ENCODE measurements at places on chromosomes 11 and 22.

- DNase-seq: no peak
These were observed 10.9 kb upstream of the MRPL23 start for GRCh38 chr11:1936072-1936780.

GRCh38 chr11:79173615-79174014 is 267.2 kb downstream of the TENM4 start:
- no peak for DNase-seq

DNA sequence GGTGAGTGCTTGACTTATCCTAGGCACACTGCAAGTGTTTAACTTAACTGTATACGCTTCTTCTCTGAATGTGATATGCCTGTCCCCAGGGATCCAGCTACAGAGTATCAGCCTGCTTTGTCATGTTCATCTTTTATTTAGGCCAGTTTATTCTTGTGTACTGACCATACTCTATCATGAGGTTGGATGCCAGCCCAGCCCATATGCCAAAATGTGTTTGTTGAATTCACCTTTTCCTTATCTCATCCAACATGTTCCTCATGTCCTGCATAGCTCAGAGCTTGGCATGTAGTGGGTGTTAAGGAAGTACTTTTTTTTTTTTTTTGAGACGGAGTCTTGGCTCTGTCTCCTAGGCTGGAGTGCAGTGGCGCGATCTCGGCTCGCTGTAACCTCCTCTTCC is 116.2 kb downstream of the NCAM1 start:
- DNase-seq: no peak

- no peak for DNase-seq
These were observed 549 bp upstream of the TCN1 start for GRCh38 chr11:59866836-59867235.

- no peak for DNase-seq
These were observed 199.0 kb upstream of the NECTIN1 start for GRCh38 chr11:119928047-119928446.

GRCh38 chr11:79241205-79241851 is 199.5 kb downstream of the TENM4 start:
- no peak for DNase-seq

GRCh38 chr11:134349109-134349801 is 17.5 kb downstream of the GLB1L2 start:
- DNase-seq: no peak

DNA sequence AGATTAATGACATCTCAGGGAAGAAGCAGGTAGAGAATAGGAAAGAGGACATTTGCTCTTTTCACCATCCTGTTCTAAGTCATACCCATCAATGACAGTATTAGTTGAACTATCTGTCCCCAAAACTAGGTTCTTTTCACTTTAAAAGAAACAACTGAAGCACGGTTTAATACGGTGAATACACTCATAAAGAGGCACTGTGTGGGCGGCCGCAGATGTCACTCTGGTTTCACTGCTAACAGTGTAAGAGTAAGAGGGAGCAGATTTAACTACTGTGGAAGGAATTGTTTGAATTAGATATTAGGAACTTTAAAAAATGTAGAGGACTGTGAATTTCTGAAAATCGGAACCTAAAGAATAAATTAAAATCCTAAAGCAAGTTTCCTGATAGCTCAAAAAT is 49.5 kb downstream of the VSIG10L2 start:
- no peak for DNase-seq

GRCh38 chr11:57776031-57776521 is 14.5 kb downstream of the CTNND1 start:
- DNase-seq: no peak

- DNase-seq: no peak
These were observed 4.4 kb downstream of the IFT27 start for GRCh38 chr22:36771356-36772063.

- no peak for DNase-seq
These were observed 206.4 kb upstream of the E2F8 start for GRCh38 chr11:19447150-19447566.

DNA sequence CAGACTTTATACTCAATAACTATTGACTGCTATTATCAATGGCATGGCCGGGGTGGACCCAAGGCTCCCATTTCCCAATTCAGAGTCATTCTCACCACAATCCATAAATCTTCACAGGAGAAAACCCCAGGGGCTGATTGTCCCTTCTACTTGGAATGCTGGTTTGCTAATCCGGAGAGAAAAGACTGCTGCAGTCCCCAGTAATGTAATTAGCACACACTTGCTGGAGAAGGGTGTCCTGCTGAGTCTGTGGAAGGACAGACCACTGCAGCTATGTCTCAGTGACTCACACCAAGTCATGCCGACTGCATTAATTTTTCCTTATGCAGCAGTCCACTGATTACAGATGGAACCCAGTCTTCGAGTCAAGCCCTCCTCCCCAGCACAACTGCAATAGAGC is 5.9 kb upstream of the ETS1 start:
- DNase-seq: no peak

DNA sequence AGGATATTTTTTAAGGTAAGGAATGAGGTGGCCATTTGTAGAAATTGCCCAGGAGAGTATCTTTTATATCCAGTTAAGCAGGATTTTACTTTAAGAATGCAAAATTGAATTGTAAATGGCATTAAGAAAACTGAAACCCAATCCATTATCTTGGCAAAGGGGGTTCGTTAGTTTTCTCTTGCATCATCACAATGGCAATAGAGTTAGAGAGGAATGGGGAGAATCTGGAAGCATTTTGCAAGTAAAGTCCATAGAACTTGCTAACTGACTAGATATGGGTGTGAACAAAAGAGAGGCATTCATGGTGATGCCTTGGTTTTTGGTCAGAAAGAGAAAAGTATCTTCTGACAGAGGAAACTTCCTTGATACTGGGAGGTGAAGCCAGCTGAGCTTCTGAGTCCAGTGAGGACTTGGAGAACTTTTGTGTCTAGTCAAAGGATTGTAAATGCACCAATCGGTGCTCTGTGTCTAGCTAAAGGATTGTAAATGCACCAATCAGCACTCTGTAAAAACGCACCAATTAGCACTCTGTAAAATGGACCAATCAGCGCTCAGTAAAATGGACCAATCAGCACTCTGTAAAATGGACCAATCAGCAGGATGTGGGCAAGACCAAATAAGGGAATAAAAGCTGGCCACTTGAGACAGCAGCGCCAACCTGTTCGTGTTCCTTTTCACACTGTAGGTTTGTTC is 3.6 kb upstream of the CCDC117 start:
- no peak for DNase-seq

DNA sequence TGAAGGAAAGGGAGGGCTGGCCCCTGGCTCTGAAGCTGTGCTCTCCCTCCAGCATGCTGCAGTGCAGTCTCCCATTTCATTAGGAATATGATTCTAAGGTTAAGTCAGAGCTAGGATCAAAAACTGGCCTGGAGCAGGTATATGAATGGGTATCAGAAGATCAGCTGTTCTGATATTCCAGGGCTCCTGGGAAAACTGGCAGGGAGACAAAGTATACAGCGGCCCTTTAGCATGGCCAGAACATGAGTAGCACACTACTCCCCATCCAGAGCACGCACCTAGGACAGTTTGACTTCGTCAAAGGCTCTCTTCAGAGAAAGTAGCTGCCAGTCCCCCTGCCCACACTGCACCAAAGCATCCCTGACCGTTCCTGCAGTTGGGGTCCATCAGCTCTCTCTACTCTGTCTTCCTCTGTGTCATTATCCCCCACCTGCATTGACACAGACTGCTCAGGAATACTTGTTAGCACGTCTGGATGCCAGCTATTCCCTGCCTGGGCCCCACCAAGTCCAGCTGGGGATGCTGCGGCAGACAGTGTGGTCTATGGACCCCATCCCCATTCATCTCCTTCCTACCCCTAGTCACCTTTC is 4.0 kb upstream of the FCHSD2 start:
- DNase-seq: no peak

- no peak for DNase-seq
These were observed 29.2 kb downstream of the PDGFD start for GRCh38 chr11:104134745-104135144.

GRCh38 chr11:34086554-34087283 is 18.7 kb upstream of the NAT10 start:
- no peak for DNase-seq

GRCh38 chr11:115054570-115055538 is 376.5 kb downstream of the NXPE2 start:
- DNase-seq: no peak

DNA sequence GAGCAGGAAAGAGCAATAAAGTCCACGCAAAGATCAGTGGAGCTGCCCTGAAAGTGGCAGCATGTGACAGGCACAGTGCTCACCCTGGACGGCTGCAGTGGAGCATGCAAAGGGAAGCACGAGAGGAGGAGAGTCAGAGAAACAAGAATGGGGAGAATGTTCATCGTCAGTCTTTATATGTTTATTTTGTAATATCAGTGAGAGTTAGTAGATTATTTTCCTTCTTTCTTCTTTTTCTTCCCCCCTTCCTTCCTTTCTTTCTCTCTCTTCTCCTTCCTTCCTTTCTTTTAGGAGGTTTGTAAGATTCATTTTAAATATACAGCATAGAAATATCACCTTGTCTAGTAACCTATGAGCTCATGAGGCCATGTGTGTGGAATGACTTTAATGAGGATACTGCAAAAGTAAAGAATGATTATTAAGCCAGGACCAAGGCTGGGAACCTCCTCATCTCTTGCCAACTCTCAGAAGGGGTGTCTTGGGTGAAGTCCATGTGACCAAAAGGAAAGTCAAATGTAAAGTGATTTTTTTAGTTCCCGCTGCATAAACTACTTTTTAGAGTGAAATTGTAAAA is 321.1 kb downstream of the AASDHPPT start:
- DNase-seq: no peak

GRCh38 chr11:61347916-61348461 is 13.7 kb downstream of the CYB561A3 start:
- peak; percentile 48 for DNase-seq

DNA sequence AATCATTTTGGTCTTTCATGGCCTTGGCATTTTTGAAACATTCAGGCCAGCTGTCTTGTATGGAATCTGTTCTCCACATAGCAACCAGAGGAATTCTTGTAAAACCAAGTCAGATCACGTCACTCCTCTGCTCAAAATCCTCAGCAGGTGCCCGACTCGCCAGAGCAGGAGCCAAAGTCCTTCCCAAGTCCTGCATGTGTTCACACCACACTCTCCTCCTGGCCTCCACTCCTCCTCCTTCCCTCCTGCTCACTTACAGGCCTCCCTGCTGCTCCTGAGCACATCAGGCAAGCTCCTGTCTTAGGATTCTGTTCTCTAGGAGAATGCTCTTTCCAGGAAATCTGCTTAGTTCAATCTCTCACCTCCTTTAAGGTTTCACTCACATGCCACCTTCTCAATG is 6.9 kb upstream of the PSMC3 start:
- DNase-seq: no peak

DNA sequence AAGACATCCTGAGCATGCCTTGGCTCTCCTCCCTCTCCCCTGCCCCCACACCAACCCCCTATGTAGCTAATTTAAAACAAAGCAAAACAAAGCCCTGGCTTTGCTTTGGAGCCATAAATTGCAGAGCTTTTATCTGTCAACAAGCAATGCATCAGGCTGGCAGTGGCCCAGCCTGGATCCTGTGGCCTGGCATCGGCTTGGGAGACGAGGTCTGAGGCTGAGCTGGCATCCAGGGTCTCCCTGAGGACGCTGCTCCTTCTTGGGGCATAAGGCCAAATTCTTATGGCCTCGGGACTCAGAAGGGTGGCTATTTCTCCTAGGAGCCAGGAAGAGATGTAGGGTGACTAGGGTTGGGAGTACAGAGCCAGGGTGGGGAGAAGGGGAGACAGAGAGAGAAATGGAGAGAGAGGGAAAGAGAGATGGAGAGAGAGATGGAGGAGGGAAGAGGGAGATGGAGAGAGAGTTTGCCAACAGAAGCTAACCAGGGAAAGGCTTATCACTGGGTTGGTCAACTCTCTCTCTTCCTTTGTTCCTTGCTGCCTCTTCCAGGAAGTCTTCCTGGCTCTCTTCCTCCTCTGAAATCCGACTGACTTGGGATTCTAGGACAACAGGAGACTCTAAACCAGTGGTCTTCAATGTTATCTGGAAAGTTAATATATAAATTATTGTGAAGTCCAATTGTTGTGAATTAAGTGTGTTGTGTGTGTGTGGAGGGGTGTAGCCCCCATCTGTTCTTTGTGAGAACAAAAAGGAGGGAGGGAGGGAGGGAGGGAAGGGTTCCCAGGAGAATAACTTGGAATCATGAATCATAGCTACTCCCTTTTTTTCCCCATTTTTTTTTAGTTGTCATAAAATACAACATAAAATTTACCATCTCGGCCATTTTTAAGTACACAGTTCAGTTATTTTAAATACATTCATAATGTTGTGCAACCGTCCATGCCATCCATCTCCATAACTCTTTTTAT is 29.1 kb downstream of the TSPAN18 start:
- DNase-seq: no peak

DNA sequence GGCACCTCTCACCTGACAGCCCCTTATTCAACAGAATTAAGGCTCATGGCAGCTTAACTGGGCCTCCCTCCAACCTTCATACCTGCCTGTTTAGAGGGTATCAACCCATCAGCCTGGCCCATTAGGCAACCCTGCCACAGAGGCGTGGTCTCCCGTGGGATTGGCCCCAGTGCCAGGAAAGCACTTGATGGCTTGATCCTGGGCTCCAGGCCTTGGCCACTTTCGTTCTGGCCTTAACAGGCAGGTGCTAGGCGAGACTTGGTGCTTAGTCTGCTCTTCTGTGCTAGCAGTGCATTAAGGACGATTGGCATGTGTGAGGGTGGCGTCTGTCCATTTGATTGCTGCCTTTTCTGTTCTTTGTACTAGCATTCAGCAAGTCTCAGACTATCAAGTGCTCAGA is 75.2 kb downstream of the CABIN1 start:
- DNase-seq: no peak

DNA sequence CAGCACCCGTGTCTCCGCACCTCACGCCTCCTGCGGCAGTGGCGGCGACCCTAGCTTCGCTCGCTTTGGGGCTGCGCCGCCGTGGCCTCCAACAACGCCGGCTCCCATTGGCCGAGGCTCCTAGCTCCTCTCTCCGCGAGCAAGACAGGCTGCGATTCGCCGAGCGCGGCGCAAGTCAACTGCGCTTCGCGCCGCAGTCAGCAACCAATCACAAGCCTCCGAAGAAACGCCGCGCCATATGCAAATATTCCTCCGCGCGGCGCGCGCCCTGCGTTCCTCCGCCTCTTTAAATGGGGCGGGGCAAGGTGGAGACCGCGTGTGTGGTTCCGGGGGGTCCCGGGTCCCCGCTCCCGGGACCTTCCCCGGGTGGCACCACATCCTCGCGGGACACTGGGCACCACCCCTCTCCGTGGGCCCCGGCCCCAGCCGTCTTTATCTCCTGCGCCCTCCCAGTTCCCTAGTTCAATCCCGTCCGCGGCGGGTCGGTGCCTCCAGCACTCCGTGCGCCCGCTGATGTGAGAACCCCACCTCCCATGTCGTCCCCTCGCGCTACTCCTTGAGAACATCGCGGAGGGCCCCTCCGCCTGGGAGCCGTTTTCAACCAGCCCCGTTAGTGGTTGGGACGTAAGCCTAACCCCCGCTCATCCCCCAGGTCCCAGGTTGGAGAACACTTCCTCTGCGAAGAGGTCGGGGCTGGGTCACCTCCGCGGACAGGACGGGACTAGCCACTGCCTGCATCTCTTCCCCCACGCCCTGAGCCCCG is at the start of gene NAP1L4:
Gene NAP1L4, minus strand, starts transcription at position 96 of the 763 bp plus-strand sequence. CDS start 13,109 bp downstream, outside the sequence.
- DNase-seq: peak; percentile 65

- DNase-seq: no peak
These were observed 84.4 kb upstream of the MYOD1 start for GRCh38 chr11:17634776-17635550.

GRCh38 chr11:130204703-130205095 is 45.1 kb downstream of the ST14 start:
- DNase-seq: no peak

- no peak for DNase-seq
These were observed 25.1 kb upstream of the TPH1 start for GRCh38 chr11:18071098-18071705.

- no peak for DNase-seq
These were observed 30.7 kb downstream of the PPP2R1B start for GRCh38 chr11:111735262-111736116.

- DNase-seq: no peak
These were observed 899.6 kb upstream of the ANO3 start for GRCh38 chr11:25432376-25432775.

Measured in GF-D8 (cell line).